ENCODE measurements at places on chromosomes 13 and 19. TPM values are rescaled to one million over a fixed set of nuclear protein-coding genes. Genes with fewer than 3 reads are reported as not detected.

SYNGR4 gene
- not detected for polyA plus RNA-seq

SHISA7 gene
- 0.05 TPM for polyA plus RNA-seq

ZNF823 gene
- 2.2 TPM for polyA plus RNA-seq

IQCN gene
- 5.3 TPM for polyA plus RNA-seq

COL5A3 gene
- 13.5 TPM for polyA plus RNA-seq

LRRC63 gene
- polyA plus RNA-seq, result not detected

ATF5 gene
- polyA plus RNA-seq, result 16.8 TPM

GZMM gene
- polyA plus RNA-seq, result 0.43 TPM

IGFL1 gene
- polyA plus RNA-seq, result not detected

EML2 gene
- polyA plus RNA-seq, result 19.0 TPM

Measured in right cardiac atrium (tissue), 5 donors.